ENCODE measurements at places on chromosomes 12 and 14.

- no peak for DNase-seq
These were observed 88.2 kb downstream of the ST8SIA1 start for GRCh38 chr12:22246217-22246846.

- no peak for DNase-seq
These were observed 77.1 kb downstream of the PLEKHG7 start for GRCh38 chr12:92779902-92780301.

DNA sequence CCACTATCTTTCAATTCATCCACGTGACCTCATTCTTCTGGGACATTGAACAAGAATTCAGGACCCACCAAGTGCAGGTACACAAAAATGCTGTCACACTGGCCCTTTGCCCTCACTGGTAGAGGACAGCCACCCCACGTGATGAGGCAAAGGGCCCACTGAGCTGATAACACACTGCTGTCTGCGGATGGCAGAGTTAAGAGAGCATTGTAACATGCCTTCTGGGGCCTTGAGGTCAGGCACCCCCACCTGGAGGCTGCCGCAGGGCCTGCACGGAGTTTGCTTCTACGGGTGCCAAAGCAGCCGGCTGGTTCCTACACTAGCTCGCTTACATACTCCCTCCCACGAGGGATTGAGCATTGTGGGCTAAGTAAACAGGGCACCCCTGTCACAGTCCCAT is 101.0 kb downstream of the LRIG3 start:
- DNase-seq = no peak

GRCh38 chr12:64236549-64236948 is 14.5 kb upstream of the KICS2 start:
- no peak for DNase-seq

DNA sequence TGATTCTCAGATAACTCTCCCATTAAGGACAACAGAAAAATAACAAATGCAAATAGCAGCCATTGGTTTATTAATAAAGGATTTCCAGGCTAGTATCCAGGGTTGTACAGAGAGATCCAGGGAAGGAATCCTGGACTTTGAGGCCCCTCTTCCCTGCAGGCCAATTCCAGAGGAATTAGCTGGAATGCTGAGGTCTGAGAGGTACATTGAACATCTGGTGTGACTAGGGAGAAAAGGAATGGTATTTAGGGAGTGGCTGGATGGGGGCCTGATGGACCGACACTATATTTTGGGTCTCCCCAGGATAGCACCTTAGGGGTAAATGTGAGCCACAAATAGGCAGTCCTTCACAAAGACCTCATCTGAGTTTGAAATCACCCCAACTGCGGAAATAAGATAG is 924.5 kb downstream of the AACS start:
- no peak for DNase-seq

GRCh38 chr14:82134411-82134810 is 600.8 kb upstream of the SEL1L start:
- no peak for DNase-seq

- DNase-seq = no peak
These were observed 7.4 kb downstream of the NKX2-1 start for GRCh38 chr14:36512585-36513003.

GRCh38 chr12:104585448-104586055 is 128.8 kb downstream of the CHST11 start:
- no peak for DNase-seq

GRCh38 chr12:121165316-121165715 is 32.6 kb downstream of the P2RX7 start:
- DNase-seq = no peak

- no peak for DNase-seq
These were observed 177.5 kb downstream of the PELI2 start for GRCh38 chr14:56295743-56296142.

DNA sequence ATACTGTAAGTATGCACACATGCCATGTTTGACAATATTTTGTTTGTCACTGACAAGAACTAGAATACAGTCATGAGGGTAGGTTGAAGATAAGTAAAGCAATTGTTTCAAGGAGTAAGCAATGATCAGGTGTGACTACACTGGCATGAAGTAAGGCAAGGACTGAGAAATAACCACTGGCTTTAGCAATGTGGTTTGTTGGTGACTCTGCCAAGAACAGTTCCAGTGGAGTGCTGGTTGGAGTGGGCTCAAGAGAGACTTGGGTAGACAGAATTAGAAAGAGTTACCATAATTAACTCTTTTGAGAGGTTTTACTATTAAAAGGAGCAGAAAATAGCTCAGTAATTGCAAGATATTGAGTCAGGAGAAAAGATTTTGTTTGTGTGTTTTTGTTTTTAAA is 129.6 kb downstream of the GTF2A1 start:
- DNase-seq = no peak

- no peak for DNase-seq
These were observed 132.2 kb downstream of the ASCL4 start for GRCh38 chr12:107906707-107907106.

- no peak for DNase-seq
These were observed 480.3 kb downstream of the RERGL start for GRCh38 chr12:17609701-17610100.
